ENCODE measurements at places on chromosomes 4 and X.

DNA sequence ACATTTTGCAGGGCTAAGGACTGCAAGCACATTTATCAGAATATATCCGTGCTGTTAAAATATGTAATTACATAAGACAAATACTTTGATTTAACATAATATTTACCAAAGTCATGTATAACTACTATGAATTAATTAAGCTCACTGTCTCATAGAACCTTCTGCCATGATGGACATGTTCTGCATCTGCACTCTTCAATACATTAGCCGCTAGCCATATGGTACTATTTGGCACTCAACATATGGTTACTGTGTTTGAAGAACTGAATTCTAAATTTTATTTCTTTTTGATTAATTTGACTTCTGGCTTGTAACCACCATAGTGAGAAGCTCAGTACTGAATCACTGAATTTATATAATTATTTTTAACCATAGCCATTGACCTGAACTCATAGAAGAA is 427.0 kb upstream of the TRAM1L1 start:
- DNase-seq: no peak

DNA sequence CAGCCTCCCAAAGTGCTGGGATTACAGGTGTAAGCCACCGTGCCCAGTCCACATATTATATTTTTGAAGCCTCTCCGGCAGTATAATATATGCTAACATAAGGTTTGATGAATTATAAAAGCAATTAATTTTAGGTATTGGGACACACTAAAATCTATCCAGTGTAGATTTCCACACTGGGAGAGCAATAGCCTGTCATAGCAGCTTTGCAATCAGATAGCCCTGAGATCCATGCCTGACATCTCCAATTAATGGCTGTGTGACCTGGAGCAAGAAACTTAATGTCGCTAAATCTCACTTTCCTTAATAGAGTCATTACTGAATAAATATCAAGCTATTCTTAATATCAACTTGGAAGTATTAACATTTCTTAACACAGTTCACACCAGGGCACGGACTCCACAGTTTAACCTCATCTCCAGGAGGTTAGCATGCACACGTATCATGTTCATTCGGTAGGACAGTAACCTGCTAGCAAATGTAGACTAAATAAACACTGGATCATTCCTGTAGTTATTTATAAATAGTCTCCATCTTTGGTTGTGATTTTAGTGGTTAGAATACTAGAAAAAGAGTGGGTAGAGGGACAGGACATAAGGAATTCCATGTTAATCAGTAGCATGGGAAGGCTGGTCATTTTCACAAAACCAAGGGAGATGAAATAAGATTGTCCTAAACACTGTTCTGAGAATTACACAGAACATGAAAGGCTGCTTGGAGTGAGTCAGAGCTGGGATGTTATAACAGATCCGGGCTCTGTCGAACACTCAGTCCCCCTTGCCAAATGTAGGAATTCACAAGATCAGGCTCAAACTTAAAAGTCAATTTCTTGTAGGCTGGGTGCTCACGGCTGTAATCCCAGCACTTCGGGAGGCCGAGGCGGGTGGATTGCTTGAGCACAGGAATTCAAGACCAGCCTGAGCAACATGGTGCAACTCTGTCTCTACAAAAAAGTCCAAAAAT is 254.7 kb downstream of the PALLD start:
- no peak for DNase-seq

DNA sequence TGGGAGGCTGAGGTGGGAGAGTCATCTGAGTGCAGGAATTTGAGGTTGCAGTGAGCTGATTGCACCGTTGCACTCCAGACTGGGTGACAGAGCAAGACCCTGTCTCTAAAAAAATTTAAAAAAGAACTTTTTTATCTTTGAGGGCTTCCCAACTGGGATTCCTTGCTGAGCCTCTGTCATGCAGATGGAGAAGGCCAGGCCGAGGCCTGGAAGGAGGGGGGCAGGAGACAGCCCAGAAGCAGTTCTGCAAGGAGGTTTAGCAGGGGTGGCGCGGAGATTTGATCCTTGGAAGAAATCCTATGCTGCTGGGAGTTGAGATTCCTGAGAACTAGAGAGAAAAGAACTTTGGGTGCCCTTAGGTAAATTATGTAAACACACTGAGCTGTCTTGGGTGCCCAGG is 2.5 kb upstream of the ARSD start:
- DNase-seq: no peak

DNA sequence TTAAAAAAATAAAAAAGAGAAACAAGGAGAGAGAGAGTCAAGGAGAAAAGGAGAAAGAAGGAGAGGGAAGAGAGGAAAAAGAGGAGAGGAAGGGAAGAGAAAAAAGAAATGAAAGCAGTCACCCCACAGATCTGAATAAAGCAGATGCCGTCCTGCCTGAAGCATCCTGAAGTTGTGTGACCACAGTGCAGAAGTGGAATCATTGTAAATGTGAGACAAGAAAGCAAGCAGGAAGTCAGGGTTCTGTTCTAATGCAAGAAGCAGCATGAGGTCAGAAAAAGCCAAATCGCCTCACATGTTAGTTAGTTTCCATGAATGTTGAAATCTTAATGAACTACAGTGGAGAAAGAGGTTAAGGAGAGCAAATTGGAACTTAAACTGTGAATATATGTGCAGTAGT is 692.5 kb downstream of the CENPC start:
- no peak for DNase-seq

- DNase-seq: no peak
Measured at GRCh38 chr4:41713768-41714167, 34.8 kb downstream of the PHOX2B start.

- no peak for DNase-seq
Measured at GRCh38 chr4:14744346-14744745, 257.9 kb upstream of the CPEB2 start.

DNA sequence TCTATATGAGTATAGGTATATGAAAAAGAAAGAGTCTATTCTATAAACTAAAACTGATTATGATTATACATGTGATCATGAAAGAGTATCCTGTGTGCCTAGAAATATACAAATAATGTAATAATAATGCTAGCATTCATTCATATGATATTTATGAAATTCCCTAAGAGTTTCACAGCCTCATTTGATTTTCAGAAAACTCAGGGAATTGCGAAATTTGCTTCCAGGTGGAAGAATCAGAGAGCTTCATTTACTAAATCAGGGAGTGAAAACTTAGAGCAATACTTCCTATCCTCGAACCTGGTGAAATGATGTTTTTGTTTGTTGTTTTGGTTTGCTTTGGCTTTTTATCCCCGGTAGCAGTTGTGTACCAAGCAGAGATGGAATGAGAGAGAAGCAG is 1105.7 kb upstream of the SLIT2 start:
- no peak for DNase-seq

DNA sequence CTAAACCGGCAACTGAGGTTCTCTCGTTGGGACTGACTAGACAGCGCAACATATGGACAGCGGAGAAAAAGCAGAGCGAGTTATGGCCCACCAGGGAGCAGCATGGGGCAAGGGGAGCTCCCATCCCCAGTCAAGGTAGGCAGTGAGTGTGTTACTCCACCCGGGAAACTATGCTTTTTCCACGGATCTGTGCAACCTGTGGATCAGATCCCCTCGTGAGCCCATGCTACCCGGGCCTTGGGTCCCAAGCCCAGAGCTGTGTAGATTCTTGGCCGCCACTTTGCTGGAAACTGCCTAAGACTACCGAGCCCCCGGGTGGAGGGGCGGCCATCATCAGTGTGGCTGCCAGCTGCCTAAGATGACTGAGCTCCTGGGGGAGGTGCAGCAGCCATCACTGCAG is 140.9 kb downstream of the PAPSS1 start:
- no peak for DNase-seq

DNA sequence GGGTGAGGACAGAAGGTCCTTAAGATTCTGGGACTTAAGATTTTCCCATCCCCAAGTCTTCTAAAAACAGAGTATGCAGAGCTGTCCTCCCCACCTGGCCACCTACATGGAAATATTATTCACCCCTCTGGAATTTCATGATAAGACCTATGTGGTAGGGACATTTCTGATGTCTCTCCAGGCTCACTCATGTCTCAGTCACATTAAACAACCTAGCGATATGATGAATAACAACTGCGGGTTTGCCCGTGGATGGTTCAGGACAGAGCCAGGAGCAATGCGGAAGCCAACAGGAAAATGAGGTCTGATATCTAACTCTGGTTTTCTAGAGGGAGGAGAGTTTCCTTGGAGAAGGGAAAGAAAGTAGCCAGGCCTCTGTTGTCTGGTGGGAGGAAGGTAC is 47.4 kb downstream of the TEX13A start:
- no peak for DNase-seq

DNA sequence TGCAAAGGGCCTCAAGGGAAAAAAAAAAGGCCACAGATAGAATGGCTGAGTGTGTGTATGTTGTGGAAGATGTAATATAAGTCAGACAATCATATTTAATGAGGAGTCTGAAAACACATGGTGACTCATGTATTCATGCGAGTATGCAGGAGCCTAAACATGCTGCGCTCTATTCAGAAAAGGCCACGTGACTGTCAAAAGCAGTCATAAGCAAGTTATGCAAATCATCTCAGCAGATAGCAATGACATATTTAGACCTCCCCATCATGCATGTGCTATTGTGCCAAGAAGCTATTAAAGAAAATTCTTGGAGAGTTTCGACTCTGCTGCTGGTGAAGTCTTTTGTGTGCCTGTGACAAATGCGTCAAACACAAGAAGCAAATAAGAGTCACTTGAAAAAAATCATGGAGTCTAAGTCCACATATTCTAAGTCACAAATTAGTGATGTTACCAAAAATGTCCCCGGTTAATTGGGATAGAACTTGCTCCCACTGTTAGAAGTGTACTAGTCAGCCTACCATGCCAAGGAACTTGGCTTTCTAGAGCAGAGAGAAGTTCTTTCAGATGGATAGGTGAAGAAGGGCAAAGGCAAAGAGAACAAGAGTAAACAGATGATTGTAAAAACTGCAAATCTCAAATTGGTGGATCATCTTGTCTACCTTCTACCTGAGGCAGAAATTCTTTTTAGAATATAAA is 5.0 kb downstream of the LNX1 start:
- no peak for DNase-seq

GRCh38 chr4:105453550-105454205 is 20.2 kb downstream of the PPA2 start:
- no peak for DNase-seq

- no peak for DNase-seq
Measured at GRCh38 chrX:133881893-133882292, 103.5 kb downstream of the GPC3 start.

DNA sequence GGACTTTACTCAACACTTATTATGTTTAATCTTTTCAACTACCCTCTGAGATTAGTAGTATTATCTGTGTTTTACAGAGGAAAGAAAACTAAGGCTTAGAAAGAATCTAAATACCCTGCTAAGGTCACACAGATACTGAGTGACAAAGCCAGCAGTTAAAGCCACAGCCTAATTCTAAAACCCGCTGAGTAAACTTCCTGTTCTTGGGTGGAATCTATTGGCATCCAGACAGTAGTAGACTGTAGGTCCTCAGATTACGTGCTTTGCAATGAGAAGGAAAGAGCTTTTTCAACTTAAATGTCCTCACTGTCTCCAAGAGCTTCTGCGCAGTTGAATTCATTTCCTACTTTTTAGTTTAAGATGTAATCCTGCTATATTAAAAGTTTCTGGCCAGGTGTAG is 126.0 kb downstream of the TENM3 start:
- DNase-seq: no peak

- DNase-seq: no peak
Measured at GRCh38 chrX:136112778-136113177, 34.6 kb upstream of the FHL1 start.

GRCh38 chr4:1408418-1408817 is 2.2 kb upstream of the NKX1-1 start:
- no peak for DNase-seq

- DNase-seq: no peak
Measured at GRCh38 chr4:177461606-177462005, 19.4 kb upstream of the AGA start.

DNA sequence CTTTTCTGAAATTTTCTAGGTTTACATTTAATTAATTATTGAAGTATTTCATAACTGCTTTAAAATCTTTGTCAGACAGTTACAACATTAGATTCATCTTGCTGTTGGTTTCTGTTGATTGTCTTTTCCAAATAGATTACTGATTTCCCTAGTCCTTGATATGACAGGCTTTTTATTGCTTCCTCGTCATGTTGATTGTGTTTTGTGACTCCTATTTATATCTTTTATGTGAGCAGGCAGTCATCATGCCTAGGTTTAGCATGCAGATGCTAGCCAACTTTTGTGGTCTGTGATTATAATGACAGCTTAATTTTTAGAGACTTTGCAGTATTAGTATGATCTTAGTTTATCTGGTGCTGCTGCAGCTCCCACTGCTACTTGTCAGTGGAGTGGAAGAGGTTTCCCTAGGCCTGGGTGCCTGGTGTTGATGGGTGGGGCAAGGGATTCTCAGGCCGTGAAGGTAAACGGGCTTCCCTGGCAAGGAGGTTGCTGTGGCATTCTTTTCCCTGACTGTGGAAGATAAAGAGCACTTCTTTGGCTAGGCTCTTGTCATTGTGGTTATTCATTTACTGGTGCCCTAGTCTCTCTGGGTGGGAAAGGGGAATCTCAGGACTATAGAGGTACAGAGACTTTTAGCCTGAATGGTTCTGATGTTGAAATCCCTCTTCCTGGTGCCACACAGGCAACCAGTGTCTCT is 65.7 kb downstream of the SERPINA7 start:
- DNase-seq: no peak

GRCh38 chrX:69177511-69178162 is 12.4 kb upstream of the PJA1 start:
- DNase-seq: no peak

- no peak for DNase-seq
Measured at GRCh38 chrX:11474021-11474420, 180.8 kb downstream of the AMELX start.

DNA sequence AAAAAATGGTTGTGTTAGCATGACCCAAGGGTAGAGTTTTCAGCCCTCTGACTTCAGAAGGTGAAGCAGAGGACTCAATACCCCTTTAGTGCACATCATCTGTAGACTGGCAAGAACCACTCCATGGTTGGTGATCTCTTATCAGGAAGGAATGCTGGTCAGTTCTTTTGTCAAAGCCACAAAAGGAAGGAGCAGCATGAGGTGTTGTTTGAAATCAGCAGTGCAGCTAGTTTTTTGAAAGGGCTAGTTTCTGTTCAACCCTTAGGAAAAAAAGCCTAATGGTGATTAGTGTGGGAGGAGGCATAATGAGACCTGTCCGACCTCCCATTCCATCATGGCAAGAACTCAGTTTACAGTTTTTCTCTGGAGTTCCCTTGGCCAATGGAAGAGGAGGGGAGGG is 362.0 kb upstream of the CT83 start:
- no peak for DNase-seq

DNA sequence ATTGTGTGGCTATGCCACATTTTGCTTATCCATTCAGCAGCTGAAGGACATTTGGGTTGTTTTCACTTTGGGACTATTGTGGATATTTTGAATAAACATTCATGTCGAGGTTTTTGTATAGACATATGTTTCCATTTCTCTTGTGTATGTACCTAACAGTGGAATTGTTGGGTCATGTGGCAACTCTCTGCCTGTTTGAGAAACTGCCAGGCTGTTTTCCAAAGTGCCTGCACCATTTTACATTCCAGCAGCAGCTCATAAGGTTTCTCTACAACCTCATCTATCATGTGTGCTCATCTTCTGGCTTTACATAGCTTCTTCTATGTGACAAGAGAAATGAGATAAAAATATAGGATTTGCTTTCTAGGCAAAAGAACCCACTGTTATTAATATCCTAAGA is 29.5 kb upstream of the TSPAN5 start:
- no peak for DNase-seq
